ENCODE measurements at places on chromosomes 13 and 19.

GRCh38 chr13:46745062-46745461 is 51.9 kb downstream of the ESD start:
- no peak for DNase-seq

DNA sequence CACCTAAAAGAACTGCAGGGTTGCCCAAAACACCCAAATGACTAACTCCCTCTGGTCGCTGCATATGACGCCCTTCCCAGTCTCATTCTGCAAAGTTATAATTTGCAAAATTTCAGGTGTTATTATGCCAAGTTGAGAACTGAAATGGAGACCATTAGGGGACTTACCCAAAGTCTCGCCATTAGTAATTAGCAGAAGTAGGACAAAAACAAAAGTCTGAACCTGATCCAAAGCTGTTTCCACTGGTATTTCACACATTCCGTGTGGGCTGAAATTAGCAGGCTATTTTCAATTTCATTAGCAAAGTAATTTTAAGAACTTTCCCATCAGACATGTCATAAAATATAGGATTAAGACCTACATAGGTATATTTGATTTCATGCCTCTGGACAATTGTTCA is 6.8 kb downstream of the RUBCNL start:
- no peak for DNase-seq

DNA sequence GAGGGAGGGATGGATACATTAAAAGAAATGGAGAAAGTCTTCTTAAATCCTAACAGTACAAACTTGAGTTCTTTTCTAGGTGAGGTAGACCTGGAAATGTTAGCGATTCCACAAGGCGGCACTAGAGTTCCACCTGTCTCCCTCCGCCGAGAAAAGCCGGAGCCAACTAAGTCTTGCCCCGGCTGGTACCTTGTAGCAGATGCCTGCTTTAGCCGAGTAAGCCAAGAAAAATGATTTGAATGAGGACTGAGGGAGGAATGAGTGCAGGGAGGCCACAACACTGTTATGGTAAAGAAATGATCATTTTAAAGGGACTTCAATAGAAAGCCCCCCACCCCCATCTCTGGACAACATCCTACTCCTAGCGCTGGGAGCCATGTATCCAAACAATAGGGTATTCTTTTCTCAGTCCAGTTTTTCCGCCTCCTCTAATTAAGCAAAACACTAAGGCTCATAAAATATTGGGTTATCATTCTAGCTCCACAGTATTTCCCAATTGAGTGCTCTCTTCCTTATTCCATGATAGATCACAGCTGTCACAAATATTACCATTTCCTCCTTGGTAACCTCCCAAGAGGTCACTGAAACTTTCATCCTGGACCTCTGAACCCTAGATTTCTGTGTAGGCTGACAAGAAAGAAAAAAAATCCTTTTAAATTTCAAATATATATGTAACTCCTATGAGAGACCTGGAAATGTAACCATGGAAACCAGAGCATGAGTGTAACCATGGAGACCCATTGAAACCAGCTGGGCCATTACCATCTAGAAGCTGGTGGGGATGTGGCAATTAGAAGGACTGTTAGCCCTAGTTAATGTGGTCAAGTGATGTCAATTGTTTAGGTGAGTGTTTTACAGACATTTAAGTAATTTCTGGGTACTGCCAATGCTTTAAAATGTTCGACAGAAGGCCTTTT is 58.3 kb downstream of the GPALPP1 start:
- DNase-seq: peak; percentile 89

DNA sequence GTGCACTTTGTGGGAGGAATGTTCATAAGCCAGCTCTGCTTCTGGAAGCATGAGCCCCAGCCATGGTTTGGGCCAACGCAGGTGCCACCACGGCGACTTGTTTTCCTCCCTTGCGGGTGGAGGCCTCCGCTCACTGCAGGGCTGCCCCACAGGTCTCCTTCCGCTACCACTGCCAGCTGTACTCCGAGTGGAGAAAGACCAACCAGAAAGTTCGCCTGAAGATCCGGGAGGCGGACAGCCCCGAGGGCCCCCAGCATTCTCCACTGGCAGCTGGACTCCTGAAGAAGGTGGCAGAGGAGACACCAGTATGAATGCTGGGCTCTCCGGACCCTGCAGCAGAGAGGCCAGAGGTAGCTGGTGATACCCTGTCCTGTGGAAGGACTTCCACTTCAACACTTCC is 6.5 kb upstream of the HNRNPM start:
- DNase-seq: no peak
